ENCODE measurements at places on chromosomes 11 and 22. TPM values are rescaled to one million over a fixed set of nuclear protein-coding genes. Genes with fewer than 3 reads are reported as not detected.

DNA sequence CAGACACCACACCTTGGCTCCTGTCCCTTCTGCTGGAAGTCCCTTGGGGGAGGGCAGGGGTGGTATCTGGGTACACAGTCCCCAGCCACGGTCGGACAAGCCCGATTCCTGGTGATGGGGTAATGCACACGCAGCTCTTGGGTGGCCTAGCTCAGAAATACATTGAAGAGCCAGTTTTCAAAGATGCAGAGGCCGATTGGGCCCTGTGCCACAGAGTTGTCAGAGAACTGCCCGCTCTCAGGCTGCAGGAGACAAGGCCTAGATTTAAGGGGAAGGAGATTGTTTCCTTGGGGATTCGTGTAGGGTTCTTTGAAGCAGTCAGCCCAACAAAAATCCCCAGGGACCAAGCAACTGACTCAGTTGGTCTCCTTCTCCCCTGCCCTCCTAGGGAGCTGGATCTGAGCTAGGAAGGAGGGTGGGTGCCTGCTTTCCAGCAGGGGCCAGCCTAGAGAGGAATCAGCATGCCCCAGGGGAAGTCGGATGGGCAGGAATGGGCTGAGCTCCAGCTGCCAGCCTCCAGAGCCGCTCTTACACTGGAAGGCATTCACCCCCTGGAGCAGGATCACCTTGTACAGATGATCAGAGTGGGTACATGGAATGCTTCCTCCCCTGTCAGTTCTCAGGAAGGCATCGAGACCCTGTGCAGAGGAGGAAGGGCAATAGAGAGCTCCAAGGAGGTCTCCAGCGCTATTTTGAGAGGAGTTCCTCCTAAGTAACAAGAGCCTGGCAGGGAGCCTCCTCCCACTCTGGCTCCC, 3.3 kb upstream of the SCN4B start:
- no peak overlapping the region for H3K4me3 ChIP-seq
- H3K4me1 ChIP-seq, result no peaks in the 10 kb centered on the region
- no peak for DNase-seq
- no peaks in the 10 kb centered on the region for H3K36me3 ChIP-seq
- H3K27ac ChIP-seq, result no peak overlapping the region

DNA sequence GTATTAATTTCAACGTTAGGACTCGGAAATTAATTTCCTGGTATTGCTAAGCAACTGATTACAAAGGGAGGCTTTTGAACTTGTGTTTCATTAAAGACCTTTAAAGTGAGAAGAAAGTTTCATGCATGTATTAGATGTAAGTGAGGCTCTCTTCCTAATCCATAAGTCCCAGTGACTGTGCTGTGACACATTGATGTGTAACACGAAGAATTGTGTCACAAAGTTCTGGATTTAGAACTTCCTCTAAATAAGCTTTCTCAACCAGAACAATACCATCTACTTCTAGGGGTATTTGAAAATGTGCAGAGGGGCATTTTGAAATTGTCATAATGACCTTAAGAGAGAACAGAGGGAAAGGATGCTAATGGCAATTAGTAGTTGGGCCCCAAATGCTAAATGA, 14.4 kb downstream of the DCUN1D5 start:
- peaks cover 69% of the 10 kb centered on the region for H3K36me3 ChIP-seq
- no peak for DNase-seq
- no peak overlapping the region for H3K4me3 ChIP-seq

The WNT11 gene
- total RNA-seq, result 3.2 TPM

The POLR2L gene
- total RNA-seq, result 99.7 TPM

GRCh38 chr22:26751217-26751616, 93.8 kb downstream of the MIAT start:
- no peak for DNase-seq
- H3K36me3 ChIP-seq, result no peaks in the 10 kb centered on the region
- no peaks in the 10 kb centered on the region for H3K4me1 ChIP-seq

The CLMP gene
- total RNA-seq, result 5.4 TPM
